Stimulated activated CD8-positive, alpha-beta memory T cell treated with anti-CD3 and anti-CD28 coated beads, Interleukin-4, amount 100 ng/mL, for 1 hour (primary cell): ENCODE measurements at places on chromosomes 2 and 18.

DNA sequence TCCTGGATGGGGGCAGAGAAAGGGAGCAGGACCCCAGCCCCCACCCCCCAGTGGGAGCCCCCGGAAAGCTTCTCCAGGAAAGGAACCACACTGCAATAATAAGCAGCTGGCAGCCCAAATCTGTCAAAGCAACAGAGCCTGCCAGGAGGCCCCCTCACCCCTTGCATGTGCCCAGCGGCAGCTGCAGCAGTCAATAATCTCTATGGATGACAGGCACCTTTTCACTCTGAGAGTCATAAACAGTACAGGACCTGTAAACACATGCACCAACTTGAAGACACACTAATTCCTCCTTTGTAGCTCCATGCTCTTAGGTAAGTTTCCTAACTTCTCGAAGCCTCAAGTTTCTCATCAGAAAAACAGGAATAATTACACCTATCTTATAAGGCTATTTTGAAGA lies 26.2 kb upstream of the KDM3A start:
- no peak for DNase-seq

GRCh38 chr18:44689736-44690135 lies 9.0 kb downstream of the SETBP1 start:
- DNase-seq = no peak

- no peak for DNase-seq
These were observed 181.7 kb downstream of the ANAPC1 start for GRCh38 chr2:111702119-111702803.

DNA sequence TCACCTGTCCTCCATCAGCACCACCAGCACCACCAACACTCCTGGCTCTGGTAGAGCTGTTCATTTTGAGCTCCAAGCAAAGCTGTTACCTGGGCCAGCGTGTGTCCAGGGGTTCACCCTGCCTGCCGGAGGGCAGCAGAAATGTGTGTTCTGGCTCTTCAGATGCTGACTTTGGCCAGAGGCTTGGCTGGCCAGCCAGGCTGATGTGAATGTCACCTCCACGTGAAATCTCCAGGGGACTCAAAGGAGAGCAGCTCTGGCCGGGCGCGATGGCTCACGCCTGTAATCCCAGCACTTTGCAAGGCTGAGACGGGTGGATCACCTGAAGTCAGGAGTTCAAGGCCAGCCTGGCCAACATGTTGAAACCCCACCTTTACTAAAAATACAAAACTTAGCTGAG lies 33.5 kb downstream of the CIB4 start:
- no peak for DNase-seq

- DNase-seq = no peak
These were observed 186.9 kb upstream of the PIEZO2 start for GRCh38 chr18:11336241-11336640.

- DNase-seq = no peak
These were observed 80.3 kb upstream of the TTC39C start for GRCh38 chr18:23934252-23934651.

GRCh38 chr2:51256736-51257135 lies 224.8 kb upstream of the NRXN1 start:
- no peak for DNase-seq

- no peak for DNase-seq
These were observed 128.8 kb downstream of the KCNJ3 start for GRCh38 chr2:154827286-154827685.

DNA sequence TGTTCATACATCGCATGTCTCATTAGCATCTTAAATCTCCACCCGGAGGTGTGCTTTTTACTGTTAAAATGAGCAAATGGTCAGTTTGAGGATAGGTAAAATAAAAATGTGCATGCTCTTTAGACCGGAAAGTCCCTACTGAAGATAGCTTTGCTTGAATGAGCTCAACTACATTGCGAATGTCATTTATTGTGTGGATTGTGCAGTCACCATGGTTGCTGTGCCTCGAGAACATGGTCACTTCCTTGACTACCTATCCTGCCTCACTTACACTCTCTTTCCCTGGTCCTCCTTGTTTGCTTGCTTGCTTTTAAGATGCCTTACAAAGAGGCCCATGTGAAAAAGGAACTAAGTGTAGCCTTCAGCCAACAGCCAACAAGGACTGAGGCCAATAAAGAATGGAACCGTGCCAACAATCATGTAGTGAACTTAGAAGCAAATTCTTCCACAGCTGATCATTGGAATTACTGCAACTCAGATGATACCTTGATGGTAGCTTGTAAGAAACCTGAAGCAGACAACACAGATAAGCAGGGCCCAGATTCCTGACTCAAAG lies 72.2 kb upstream of the BARD1 start:
- DNase-seq = no peak

DNA sequence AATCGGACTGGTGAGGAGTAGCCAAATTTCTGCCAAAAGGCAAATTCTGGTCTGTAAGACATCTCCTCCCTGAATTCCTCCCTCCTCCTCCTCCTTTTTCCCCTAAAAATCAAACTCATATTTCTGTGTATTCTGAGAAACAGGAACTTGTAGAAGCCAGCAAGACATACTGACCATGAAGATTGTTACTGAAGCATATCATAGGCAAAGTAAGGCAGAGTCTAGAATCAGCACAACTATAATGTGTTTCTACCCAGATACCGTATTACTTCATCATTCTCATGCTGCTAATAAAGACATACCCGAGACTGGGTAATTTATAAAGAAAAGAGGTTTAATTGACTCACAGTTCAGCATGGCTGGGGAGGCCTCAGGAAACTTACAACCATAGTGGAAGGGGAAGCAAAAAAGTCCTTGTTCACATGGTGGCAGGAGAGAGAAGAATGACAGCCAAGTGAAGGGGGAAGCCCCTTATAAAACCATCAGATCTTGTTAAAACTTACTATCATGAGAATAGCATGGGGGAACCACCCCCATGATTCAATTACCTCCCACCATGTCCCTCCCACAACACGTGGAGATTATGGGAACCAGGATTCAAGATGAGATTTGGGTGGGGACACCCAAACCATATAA lies 24.9 kb upstream of the EPC2 start:
- DNase-seq = no peak

DNA sequence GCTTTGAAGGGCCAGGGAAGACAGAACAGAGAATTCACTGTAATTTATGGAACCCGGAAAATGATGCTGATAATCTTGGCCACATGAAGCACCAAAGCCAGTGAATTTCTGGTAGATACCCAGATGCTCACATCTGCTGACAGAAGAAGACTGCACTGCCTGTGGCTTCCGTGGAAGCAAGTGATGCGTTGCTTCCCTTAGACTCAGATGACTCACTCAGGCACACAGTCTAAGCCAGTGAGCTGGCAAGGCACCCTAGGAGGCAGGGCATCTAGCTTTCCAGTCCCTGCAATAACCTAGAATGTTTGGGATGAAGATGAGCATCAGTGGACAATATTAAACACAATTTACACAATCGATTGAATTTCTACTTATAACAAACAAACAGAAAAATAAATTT lies 284.7 kb downstream of the CMPK2 start:
- DNase-seq = no peak

- DNase-seq = no peak
These were observed 4.0 kb downstream of the NEU4 start for GRCh38 chr2:241812730-241813643.

DNA sequence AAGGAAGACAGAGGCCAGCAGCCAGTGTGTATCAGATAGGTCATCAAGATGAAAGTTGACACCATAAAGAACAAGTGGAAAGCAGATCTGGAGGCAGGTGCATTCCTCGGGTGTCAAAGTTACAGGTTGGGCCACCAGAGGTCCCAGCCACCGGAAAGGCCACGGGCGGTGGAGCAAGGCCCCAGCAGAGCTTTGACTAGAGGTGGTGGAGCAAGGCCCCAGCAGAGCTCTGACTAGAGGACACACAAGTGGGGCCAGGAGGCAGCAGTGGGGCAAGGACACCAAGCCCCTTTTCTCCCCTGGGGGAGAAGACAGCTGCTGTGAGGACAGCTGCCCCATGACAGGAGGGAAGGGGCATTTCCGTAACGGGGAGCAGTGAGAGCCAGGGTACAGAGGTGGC lies 115.1 kb downstream of the GYPC start:
- no peak for DNase-seq

- DNase-seq = no peak
These were observed 119.7 kb upstream of the SMAD2 start for GRCh38 chr18:48050176-48050575.

DNA sequence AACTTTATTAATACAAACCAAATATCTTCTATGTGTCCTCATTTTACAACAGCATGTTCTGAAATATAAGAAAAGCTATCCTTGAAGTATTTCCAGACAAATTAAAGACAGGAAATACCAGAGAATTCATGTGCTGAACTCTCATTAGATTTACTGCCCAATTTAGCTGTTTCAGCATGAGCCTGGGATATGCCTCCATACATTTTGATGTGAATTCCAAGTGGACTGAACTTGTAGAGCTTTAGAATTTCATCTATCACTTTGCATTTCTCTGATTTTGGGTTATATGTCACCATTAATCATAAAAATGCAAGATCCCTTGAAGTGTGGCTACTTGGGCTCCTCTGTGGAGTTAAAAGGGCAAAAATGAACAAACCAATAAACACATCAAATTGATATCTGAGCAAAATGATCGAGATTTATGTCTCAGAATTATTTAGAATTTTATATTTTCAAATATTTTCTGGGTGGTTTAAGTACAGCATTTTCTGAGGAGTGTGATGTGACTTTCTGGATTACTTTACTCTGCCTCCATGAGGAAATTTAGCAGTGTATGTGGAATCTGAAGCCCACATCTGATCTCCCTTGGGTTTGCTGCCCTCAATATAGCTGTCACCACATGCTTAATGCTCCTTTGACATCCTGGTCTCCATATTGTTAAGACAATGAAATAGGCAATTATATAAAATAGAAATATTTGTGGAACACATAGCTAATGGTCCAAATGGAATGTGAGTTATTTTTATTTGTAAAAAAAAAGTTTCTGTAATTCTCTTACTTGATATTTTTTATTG lies 206.6 kb upstream of the RBMS1 start:
- DNase-seq = no peak

GRCh38 chr2:207901401-207901800 lies 123.9 kb downstream of the PLEKHM3 start:
- no peak for DNase-seq

DNA sequence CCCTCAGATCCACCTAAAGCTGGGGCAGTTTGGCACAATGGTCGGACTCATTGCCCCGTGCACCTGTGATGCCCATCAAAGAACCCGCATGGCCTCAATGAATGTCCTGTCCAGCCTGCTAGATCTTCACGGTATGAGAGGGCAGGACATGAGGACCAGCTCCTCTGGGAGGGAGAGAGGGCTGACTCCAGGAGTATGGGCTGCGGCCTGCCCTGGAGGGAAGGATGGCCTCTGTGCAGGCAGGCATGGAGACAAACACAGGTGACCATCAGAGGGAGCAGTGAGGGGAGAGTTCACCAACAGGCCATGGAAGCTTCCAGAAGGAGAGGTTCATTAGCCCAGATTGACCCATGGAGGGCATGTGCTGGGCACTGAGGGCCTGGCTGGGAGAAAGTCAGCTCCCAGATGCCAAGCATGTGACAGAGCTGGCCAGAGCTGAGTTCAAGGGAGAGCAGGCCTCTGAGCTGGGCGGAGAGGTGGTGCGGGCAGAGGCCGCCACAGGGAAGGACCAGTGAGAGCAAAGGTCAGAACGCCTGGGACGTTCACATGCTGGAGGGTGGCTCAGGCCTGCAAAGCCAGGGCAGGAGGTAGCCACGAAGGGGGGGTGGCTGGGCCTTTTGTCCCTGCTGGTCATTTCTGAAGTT lies 36.2 kb downstream of the HJURP start:
- DNase-seq = no peak

GRCh38 chr18:51391731-51392130 lies 194.2 kb upstream of the MEX3C start:
- DNase-seq = no peak
